ENCODE measurements at places on chromosomes 3 and 15. TPM values are rescaled to one million over a fixed set of nuclear protein-coding genes. Genes with fewer than 3 reads are reported as not detected.

- no peaks in the 10 kb centered on the region for H3K36me3 ChIP-seq
- no peak overlapping the region for H3K4me3 ChIP-seq
- H3K27me3 ChIP-seq, result no peaks in the 10 kb centered on the region
- H3K27ac ChIP-seq, result no peak overlapping the region
- no peak for DNase-seq
Measured at GRCh38 chr3:157282261-157283191, 122.6 kb upstream of the CCNL1 start.

- H3K36me3 ChIP-seq, result no peaks in the 10 kb centered on the region
- H3K27ac ChIP-seq, result no peak overlapping the region
- H3K4me1 ChIP-seq, result peaks cover 6% of the 10 kb centered on the region
- no peak for DNase-seq
Measured at GRCh38 chr3:31668242-31668641, 135.5 kb downstream of the STT3B start.

GRCh38 chr15:39430389-39430788 is 150.5 kb upstream of the THBS1 start:
- H3K27ac ChIP-seq, result peak overlapping the region; percentile 4
- peaks cover 6% of the 10 kb centered on the region for H3K4me1 ChIP-seq
- DNase-seq, result no peak
- H3K27me3 ChIP-seq, result no peaks in the 10 kb centered on the region

DNA sequence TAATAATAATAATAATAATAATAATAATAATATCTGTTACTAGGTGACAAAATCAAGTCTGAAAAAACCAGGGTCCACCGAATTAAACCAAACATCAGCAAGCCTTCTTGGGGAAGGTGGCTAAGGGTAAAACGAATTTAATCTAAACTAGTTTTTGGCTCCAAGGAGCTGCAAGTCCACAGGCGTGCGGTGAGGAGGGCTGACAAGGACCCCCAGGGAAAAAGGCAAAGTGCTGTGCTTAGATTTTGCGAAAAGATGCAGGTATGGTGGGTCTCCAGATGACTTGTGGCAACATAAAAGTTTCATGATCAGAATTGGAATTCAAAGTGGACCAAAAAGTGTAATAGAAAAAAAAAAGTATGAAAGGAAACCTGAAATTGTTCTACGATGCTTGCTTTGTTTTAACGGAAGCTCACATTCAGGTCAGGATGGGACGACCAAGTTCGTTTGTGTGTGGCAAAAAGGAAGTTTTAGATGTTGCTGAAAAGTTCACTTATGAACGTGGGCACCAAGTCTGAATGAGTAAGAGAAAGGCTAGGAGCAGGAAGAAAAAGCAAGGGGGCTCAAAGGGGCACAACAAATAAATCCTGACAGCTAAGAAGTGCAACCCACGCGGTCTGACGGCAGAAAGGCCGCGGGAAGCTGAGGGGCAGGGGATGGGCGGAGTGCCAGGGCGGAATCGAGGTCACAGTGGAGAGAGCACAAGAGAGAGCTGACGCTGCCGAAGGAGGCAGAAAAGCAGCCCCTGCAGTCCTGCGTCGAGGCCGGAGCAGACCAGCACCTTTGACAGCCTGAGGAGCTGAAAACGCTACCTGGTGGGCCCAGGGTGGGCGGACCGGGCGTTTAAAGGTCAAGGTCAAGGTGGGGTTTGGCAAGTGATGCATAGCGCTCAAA is 1.1 kb downstream of the WDR82 start:
- peak overlapping the region; percentile 90 for H3K4me3 ChIP-seq
- H3K27me3 ChIP-seq, result no peaks in the 10 kb centered on the region
- H3K36me3 ChIP-seq, result no peaks in the 10 kb centered on the region
- peak overlapping the region; percentile 89 for H3K27ac ChIP-seq
- peak; percentile 80 for DNase-seq
- peaks cover 7% of the 10 kb centered on the region for H3K4me1 ChIP-seq

DNA sequence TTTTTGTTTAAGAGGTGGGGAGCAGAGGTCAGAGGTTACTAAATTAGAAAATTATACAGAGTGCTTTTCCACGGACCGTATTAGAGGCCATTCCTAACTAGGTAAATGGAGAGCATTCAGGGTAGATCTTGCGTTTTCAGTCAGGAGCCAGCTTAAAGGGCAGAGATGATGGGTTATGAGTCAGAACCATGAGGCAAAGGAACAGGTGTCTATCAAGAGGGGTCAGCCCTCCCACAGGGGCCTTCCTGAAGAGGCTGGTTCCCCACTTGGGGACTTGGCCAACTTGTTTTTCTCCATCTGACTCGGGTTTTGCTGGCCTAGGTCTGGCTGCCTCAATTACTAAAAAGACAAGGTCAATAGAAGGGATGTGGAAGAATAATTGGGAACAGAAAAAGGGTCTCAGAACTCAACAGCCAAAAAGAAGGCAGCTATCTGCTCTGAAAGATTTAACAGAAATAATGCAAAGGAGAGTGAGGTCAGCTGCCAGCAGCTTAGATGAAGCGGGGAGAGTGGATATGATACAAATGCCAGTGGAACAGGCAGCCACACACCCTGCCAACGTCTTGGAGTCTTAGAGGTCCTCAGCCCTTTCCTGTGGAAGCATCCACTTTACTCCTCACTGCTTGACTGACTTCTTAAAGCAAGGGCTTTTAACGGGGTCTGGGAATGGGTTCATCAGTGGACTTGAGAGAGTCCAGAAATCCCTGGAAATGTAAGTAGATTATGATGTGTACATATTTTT is 17.6 kb downstream of the MTMR14 start:
- DNase-seq, result no peak
- H3K27ac ChIP-seq, result no peak overlapping the region
- no peaks in the 10 kb centered on the region for H3K36me3 ChIP-seq
- H3K4me1 ChIP-seq, result no peaks in the 10 kb centered on the region
- H3K27me3 ChIP-seq, result no peaks in the 10 kb centered on the region

- no peak for DNase-seq
- H3K27me3 ChIP-seq, result no peaks in the 10 kb centered on the region
- no peaks in the 10 kb centered on the region for H3K36me3 ChIP-seq
- H3K4me3 ChIP-seq, result no peak overlapping the region
- H3K27ac ChIP-seq, result no peak overlapping the region
- no peaks in the 10 kb centered on the region for H3K4me1 ChIP-seq
Measured at GRCh38 chr3:193342551-193342950, 36.0 kb downstream of the ATP13A5 start.

The GPR62 gene
- 0.09 TPM for total RNA-seq

- H3K27me3 ChIP-seq, result no peaks in the 10 kb centered on the region
- H3K36me3 ChIP-seq, result no peaks in the 10 kb centered on the region
- H3K4me3 ChIP-seq, result no peak overlapping the region
- DNase-seq, result no peak
- no peaks in the 10 kb centered on the region for H3K4me1 ChIP-seq
Measured at GRCh38 chr3:195591852-195592251, 8.1 kb upstream of the APOD start.

GRCh38 chr3:31354373-31354772 is 178.4 kb upstream of the STT3B start:
- no peaks in the 10 kb centered on the region for H3K27me3 ChIP-seq
- H3K27ac ChIP-seq, result no peak overlapping the region
- no peaks in the 10 kb centered on the region for H3K4me1 ChIP-seq
- no peaks in the 10 kb centered on the region for H3K36me3 ChIP-seq

DNA sequence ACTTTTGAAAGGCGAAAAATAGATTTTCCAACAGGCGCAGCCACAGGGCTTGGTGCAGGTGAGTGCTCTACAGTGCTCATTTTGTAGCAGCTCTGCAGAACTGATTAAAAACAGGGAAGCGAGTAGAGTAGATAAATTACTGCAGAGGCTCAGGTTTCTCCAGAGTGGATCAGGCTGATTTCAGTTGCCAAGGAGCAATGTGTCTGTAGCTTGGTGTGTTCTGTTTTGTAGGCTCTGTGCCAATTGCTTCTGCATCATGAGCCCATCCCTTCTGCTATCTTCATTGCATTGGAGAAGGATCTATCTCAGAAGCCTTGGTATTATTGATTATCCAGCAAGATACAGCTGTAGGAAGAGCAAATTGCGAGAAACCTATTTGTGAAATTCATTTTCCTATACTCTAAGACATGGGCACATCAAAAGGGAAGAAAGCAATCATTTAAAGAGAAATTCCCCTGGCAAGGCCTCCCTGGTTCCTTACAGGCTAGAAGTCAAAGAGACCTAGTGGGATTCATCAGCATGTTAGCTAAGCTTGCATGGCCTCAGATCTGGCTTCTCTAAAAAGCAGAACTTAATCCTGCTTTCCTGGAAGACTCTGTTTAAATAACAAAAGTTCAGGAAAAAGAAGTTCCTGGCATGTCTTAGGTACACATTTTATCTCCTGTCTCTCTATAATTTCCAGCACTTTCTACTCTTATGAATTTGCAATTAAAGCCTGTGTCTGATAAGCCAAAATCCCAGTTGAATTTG is 432.4 kb upstream of the ATP10A start:
- no peak for DNase-seq
- H3K36me3 ChIP-seq, result no peaks in the 10 kb centered on the region
- no peaks in the 10 kb centered on the region for H3K4me1 ChIP-seq
- H3K4me3 ChIP-seq, result no peak overlapping the region
- H3K27ac ChIP-seq, result no peak overlapping the region

GRCh38 chr3:11735638-11736037 is 91.9 kb upstream of the VGLL4 start:
- DNase-seq, result no peak
- H3K27ac ChIP-seq, result no peak overlapping the region
- no peaks in the 10 kb centered on the region for H3K4me1 ChIP-seq

The GPR27 gene
- 1.7 TPM for total RNA-seq

The SEMA7A gene
- total RNA-seq, result 0.52 TPM

The FAM81A gene
- 0.95 TPM for total RNA-seq

DNA sequence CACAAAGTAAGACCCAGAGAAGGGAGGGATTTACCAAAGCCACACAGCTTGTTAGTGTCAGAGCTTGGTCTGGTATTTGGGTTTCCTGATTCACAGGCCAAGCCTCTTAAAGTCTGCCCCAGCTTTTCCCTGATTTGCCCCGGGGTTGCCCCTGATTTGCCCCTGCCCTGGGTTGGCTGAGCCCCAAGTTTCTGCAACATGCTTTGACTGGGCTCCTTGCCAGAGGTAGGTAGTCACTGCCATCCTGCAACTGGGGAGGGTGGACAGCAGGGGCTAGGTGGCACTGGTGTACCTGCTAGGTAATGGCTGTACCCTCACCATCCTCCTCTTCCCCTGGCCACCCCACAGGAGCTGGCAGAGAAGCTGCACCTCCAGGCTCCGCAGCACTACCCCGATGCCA is 2.5 kb downstream of the MPI start:
- H3K27ac ChIP-seq, result peak overlapping the region; percentile 47
- H3K4me3 ChIP-seq, result no peak overlapping the region
- H3K27me3 ChIP-seq, result no peaks in the 10 kb centered on the region

The ZNF619 gene
- 7.1 TPM for total RNA-seq

- no peaks in the 10 kb centered on the region for H3K27me3 ChIP-seq
- H3K36me3 ChIP-seq, result no peaks in the 10 kb centered on the region
- H3K4me1 ChIP-seq, result no peaks in the 10 kb centered on the region
- DNase-seq, result peak; percentile 6
- H3K27ac ChIP-seq, result no peak overlapping the region
Measured at GRCh38 chr3:70049761-70050160, 50.2 kb downstream of the SAMMSON start.

DNA sequence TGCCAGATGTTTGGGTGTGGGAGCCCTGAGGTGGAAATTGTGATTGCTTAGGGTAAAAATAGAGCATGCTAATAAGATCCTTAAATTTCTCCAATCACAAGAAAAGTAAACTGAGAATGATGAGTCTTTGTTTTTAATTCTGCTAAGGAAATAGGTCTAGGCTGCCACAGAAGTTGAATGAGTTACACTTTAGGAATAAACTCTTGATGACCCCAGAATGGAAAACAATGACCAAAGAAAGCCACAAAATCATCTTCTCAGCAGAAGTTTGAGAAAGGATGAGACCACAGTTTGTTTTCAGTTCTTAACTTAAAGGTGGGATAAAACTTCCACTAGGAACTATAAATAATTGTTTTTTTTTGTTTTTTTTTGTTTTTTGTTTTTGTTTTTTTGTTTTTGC is 164.6 kb upstream of the BCL6 start:
- no peaks in the 10 kb centered on the region for H3K27me3 ChIP-seq
- no peak for DNase-seq
- no peak overlapping the region for H3K4me3 ChIP-seq
- no peaks in the 10 kb centered on the region for H3K4me1 ChIP-seq

GRCh38 chr15:66047321-66048024 is 178.2 kb downstream of the RAB11A start:
- no peak overlapping the region for H3K4me3 ChIP-seq
- H3K27ac ChIP-seq, result no peak overlapping the region
- no peaks in the 10 kb centered on the region for H3K36me3 ChIP-seq
- H3K4me1 ChIP-seq, result peaks cover 3% of the 10 kb centered on the region
- DNase-seq, result no peak
- no peaks in the 10 kb centered on the region for H3K27me3 ChIP-seq

The SKOR1 gene
- 0.09 TPM for total RNA-seq

The ZNF280D gene
- total RNA-seq, result 22.7 TPM

DNA sequence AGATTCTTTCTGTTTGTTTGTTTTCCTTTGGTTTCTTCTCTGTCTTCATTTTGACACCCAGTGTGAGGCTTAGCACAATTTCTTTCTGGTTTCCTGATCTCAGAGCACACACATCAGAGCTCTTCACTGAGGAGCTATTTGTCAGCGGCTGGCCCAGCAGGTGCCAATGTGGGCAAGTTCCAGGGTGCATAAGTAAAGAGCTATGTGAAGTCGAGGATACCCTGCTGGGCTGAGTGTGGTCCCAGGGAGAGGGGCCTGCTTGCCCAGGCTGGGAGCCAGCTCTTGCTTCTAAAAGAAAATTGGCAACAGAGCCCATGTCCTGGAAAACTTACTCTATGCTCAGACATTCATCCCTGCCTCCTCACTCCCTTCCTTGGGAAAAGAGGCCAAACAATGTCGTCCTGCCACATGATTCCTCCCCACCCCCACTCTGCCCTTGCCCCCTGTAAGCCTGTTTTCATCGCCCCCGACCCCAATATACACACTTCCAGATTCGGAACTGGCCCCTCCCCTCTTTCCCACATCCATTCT is 101.2 kb downstream of the ST8SIA2 start:
- no peak for DNase-seq
- H3K4me1 ChIP-seq, result no peaks in the 10 kb centered on the region
- no peaks in the 10 kb centered on the region for H3K36me3 ChIP-seq
- no peak overlapping the region for H3K4me3 ChIP-seq
